ENCODE measurements at places on chromosomes 2 and 18. TPM values are rescaled to one million over a fixed set of nuclear protein-coding genes. Genes with fewer than 3 reads are reported as not detected.

Gene KIF1A
- 8.9 TPM for total RNA-seq

Gene PAX3
- 4.8 TPM for total RNA-seq

Gene DPP4
- total RNA-seq = 3.2 TPM

Gene MAP3K19
- 0.21 TPM for total RNA-seq

Gene PRKAG3
- total RNA-seq = 19.7 TPM

GRCh38 chr18:52130624-52131301 lies 209.2 kb upstream of the DCC start:
- DNase-seq = no peak

DNA sequence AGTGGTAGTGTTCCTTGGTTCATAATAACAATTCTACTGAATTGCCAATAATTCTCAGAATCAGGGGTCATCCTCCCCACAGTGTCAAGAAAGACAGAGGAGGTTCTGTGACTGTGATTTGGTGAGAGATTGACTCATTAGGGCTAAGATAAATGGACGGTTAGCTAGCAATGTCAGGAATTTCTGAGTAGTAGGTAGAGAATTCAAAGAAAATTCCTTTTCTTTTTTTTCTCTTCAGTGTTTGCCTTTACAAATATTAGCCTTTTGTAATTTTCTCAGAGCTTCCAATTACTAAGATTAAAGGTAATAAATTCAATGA lies 16.8 kb upstream of the CRIM1 start:
- DNase-seq = no peak

DNA sequence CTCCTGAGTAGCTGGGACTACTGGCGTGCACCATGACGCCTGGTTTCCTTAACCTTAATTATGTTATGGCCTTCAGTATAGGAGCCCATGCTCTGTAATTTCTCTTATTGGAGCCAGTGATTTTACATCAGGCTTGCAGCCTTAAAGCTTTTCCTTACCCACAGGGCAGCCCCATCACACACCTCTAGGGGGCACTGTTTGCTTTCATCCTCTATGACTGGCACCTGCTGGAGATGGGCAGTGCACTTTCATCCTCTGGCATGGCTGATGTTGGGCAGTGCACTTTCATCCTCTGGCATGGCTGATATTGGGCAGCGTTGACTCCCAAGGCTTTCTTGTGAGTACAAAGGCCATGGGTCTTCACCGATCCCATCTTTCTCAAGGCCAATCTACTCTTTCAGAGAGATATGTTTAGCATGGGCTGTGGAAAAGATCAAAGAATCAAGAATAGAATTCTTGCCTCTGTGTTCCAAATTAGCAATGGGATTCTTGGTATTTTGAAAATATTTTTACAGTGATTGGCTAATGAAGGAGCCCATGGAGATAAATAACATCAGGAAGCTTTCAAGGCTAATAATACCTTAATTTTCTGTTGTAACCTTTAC lies 80.7 kb upstream of the MEX3C start:
- no peak for DNase-seq

GRCh38 chr18:25883091-25883490 lies 207.3 kb downstream of the SS18 start:
- DNase-seq = no peak

DNA sequence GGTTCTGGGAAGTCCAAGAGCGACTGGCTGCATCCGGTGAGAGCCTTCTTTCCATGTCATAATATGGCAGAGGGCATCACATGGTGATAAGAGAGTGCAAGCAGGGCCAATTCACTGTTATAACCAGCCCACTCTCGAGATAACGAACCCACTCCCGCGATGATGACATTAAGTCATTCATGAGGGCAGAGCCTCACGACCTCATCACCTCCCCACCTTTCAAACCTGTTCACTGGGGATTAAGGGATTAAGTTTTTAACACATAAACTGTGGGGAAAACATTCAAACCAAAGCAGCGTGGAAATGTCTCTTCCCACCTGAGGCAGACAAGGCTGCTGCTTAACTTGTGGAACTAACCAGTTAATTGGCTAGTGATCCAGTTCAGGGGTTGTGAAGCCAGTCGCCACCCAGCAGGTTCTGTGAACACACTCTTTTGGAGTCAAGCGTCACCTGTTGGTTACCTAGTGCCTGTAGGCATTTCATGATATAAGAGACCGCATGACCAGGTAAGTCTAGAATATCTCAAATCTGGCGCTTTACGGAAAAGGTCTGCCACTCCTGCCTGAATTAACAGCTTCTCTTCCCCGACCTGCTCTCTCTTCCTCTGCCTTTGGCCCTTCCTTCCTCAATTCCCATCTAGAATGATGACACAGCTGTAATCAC lies 54.3 kb downstream of the EDAR start:
- DNase-seq = no peak

DNA sequence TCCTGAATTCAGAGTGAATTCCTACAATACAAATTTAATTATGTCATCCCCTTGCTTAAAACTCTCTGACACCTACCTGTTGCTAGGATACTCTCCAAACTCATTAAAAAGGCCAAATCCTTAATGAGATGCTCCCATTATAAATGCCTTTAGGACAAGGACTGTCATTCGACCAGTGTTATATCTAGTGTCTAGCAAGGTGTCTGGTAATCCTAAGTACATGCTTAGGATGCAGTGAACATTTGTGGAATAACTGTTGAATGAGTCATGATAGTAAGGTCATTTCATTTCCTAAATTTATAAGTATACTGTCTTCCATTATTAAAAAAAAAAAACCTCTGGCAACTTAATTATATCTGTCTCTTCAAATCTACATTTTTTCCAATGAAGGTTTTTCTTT lies 588.9 kb upstream of the NRXN1 start:
- no peak for DNase-seq

GRCh38 chr2:173666171-173666888 lies 298.8 kb downstream of the SP3 start:
- DNase-seq = no peak

GRCh38 chr2:109285244-109285651 lies 156.2 kb downstream of the SH3RF3 start:
- no peak for DNase-seq

- peak; percentile 88 for DNase-seq
Observed at GRCh38 chr2:166803373-166804000, 84.8 kb upstream of the XIRP2 start.

DNA sequence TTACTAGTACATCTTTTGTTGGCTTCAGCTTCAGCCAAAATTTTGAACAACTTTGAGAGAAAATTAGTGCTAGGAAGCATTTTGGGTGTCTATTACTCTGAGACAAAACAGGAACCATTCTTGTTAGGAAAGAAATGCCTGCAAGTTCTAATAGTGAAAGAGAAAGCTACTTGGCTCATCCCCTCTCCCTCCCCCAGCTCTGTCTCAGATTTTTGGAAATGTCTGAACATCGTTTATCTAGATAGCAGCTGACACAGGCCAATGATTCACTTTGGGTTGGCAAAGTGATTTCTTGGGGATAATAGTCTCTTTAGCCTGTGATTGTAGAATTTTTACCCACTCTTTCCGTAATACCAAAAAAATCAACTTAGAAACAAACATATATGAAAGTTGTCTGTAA lies 42.3 kb upstream of the PTPRM start:
- DNase-seq = no peak

DNA sequence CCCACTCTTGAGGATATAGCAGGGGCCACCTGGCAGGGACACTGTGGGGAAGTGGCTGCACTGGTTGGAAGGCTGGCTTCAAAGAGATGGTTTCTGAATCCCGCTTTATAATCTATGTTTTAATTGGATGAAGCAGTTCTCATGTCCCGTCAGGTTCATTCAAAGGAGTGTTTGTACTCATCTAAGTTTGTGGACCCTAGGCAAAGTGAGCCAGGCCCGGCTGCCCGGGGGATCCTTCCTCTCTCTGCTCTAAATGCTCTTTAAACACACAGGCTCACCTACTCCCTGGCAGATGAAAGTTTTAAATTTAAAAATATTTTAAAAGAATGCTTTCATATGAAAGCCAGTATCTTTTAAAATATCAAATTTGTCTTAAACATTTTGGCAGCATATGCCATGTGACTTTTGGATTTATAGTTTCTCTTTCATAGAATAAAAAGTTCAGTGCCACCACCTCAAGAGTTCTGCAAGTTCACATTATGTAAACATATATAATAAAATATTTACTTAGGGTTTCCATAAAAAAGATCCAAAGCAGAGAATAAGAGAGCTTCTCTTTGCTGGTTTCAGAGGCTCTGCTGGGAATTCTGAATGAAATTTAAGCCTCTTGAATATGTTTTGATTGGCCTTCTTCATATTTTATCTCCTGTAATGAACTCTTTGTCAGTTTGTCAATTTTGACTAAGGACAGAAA lies 143.5 kb upstream of the ALPP start:
- DNase-seq = peak; percentile 8

DNA sequence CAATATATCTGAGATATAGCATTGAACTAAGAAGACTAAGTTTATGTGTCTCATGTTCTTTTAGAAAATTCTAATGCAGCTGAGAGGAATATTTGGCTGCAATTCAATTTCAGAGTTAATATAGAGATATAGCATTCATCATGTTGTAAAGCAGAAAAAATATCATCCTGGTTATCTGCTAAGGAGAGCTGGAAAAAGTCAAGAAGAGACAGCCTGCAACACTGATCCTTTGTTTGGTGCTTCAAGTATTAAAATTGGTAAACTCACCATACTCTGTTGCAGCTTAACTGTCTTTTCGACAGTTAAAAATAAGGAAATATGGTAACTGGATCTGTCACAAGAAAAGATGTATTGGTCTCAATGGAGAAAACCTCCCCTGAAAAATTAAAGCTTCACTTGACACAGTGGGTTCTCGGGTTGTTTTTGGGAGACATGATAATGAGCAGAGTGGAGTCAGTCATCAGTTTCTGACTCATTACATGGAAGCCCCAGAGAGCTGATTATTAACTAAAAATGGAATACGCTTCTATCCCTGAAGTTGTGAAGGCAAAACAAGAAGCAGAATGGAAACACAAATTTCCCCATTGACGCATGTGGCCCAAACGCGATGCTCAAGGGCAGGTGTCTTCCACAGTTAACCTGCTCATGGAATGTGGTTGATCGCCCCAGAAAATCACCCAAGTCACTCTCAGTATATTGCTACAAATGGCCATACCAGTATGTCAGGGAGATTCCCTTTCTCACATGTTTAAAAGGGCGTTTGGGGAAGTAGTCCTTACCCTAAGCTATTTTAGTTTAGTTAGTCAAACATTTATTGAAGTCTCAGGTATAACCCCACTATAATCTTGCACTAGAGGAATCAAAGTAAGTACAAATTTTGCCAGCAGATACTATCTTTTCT lies 8.2 kb downstream of the BCL2 start:
- no peak for DNase-seq

DNA sequence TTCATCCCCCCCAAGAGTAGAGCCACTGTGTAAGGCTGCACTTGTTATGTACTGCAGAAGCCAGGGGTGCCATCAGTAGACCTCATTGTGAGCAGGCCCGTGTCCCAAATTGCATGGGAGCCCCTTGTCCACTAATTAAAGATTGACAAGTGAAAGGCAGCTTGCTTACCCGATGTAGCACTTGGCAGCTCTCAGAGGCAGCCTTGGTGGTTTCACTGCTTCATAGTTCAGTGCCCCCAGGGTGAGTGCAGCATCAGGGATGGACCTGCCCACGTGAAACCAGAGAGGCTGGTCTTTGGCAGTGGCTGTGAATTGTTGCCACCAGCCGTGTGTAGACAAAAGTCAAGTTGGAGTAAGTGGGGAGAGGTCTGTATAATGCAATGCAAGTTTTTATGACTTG lies 13.3 kb downstream of the TUBB6 start:
- no peak for DNase-seq

DNA sequence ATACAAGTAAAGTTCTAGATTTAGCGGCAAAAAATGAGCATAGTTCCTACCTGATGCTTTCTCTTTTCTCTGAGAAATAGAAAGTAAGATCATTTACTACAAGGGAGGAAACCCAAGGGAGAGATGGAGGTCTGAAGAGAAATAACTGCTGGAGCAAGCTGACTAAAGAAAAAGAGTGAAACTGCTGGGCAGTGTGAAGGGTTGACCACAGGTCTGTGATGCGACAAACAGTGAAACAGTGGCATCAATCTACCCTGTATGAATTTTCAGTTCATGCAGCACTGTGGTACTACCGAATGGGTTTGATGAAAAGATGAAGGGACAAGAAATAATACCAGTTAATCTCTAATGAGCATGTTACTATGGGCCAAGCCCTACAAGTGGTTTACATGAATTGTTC lies 52.2 kb downstream of the CUL3 start:
- DNase-seq = no peak

- DNase-seq = no peak
Observed at GRCh38 chr2:28273751-28274150, 118.9 kb upstream of the FOSL2 start.

DNA sequence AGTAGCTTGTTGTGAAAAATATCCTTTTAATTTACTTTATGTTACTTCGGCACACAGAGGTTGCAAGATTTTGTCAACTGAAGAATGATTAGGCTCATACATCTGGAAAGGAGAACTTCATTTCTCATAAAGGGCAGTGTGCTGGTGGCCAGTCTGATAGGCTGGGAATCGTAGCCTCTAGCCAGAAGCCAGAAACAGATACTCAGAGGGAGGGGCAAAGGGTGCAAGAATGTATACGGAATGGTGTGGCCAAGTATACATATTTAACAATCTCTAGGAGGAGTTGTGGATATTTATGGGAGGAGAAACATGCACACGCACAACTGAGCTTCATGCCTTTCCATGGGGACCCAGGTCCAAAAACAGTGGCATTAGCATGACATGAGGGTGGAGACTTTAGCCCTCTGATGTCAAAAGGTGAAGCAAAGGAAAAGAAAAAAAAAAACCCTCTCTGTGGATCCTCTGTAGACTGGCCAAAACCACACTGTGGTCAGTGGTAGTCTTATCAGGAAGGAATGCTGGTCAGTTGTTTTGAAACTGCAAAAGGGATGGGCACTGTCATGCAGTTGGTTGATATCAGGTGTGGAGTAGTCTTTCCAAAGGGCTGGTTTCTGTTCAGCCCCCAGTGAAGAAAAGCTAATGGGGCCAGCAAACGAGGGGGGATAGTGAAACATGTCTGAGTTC lies 34.9 kb upstream of the APCDD1 start:
- no peak for DNase-seq

DNA sequence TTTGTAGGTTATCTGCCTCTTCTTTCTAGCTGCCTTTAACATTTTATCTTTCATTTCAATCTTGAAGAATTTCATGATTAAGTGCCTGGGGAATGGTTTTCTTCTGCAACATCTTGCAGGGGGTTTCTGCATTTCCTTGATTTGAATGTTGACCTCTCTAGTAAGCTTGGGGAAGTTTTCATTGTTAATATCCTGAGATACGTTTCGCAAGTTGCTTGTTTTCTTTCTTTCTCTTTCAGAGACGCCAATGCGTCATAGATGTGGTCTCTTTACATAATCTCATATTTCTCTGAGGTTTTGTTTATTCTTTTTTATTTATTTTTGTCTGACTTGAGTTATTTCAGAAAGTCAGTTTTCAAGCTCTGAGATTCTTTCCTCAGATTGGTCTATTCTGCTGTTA lies 225.7 kb downstream of the XIRP2 start:
- no peak for DNase-seq

GRCh38 chr2:107931412-107931811 lies 54.9 kb upstream of the SLC5A7 start:
- peak; percentile 32 for DNase-seq

GRCh38 chr18:10916387-10916786 lies 233.0 kb downstream of the PIEZO2 start:
- DNase-seq = no peak

- no peak for DNase-seq
Observed at GRCh38 chr2:28025123-28025522, 134.6 kb downstream of the BABAM2 start.
